Activated naive CD4-positive, alpha-beta T cell treated with anti-CD3 and anti-CD28 coated beads for 36 hours (primary cell): ENCODE measurements at places on chromosomes 16 and 17.

GRCh38 chr17:48290378-48290777 is 139.6 kb downstream of the SKAP1 start:
- no peak for DNase-seq

GRCh38 chr17:73620414-73620813 is 23.8 kb downstream of the SDK2 start:
- DNase-seq: no peak

DNA sequence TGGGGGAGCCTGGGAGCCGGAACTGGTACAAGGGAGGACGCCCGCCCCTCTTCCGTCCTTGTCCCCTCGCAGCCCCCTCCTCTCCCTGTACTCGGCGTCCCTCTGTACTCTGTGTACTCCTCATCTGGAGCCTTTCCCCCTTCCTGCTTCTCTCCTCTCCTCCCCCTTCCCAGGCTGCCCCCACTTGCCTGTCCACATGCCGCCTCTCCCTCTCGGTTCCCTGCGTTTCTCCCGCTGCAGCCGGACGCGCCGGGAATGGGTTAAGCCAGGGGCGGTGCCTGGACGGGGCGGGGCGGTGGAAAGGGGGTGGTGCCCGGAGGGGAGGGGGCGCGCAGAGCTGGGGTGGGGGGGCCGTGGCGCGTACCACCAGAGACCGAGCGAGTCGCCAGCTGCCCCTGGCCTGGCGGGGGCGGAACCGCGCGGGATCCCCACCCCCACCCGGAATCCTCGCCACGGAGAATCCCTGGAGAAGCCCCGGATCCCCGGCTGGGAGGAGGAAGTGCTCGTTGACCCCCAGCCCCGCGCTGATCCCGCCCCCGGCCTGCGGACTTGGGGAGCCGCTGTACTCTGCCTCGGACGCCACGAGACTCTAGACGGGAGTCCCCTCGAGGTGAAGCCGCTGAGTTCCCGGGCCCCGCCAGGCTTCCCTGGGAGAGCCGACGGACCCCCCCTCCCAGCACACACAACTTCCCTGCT is 22.6 kb downstream of the GJD3 start:
- DNase-seq: no peak

DNA sequence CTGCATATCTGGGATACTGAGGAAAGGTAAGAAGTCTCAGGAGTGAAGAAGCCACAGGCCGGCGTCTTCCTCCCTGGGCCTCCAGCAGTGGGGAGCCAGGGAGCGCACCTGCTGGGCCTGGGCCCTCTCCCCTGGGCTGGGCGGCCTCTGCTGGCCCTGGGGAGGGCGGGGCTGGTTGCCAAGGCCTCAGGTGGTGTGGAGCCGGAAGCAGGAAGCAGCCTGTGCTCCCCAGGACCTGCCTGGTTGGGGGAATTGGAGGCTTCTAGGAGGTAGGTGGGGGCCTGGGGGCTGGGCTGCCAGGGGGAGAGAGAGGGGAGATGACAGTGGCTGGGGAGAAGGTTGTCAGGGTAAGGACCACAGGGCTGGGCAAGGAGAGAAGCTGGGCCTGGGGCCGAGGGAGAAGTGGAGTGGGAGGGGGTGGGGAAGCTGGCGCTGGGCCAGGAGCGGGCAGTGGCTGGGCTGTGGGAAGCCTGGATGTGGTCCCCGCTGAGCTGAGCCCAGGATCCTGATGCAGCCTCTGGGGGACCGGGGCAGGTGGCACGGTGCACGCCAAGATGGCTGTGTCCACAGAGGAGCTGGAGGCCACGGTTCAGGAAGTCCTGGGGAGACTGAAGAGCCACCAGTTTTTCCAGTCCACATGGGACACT is at the start of gene SMIM22:
Gene SMIM22 (plus strand): TSS at position 189 of the 647 bp plus-strand sequence. CDS start 366 bp downstream, at position 555.
- no peak for DNase-seq

- DNase-seq: no peak
Measured at GRCh38 chr17:36576793-36577192, 14.9 kb upstream of the DHRS11 start.

DNA sequence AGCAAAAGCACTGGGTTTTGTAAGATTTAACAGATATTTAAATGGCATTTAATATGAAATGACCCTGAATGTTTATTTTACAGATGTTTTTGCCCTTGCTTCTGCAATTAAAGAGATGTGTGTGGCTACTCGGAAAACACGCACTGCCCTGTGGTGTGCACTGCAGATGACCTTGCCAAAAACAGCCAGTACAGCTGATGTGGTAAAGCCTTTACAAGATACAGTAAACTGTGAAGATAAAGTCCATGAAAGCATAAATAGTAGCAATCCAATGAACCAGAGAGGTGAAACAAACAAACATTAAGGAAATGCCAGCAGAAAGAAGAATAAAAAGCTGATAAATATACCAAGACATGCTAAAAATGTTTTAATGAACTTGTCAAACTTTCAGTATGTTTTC is 15.7 kb downstream of the CCDC43 start:
- no peak for DNase-seq
